ENCODE measurements at places on chromosomes 3 and 15.

GRCh38 chr3:183242431-183242830 is 10.6 kb upstream of the B3GNT5 start:
- DNase-seq: no peak

- DNase-seq: no peak
These were observed 128.3 kb downstream of the LIPC start for GRCh38 chr15:58559904-58560588.

DNA sequence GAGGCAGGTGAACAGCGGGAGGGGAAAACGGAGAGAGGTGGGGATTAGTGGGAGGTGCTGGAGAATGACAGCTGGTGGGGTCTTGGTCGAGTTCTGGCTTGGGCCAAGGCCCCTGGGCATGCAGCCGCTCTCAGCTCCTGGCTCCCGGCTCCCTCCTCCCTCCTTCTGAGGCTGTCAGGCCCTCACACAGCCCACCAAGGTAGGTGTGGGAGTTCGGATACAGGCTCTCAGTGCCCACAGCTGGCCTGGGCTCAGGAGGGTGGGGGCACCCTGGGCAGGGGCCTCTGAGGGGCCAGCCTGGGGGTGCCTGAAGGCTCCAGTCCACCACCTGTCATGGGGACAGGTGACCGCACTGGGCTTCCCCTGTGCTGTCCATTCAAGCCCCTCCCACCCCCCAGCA is 39.9 kb downstream of the PLXNA1 start:
- no peak for DNase-seq

- no peak for DNase-seq
These were observed 15.3 kb downstream of the SLC28A1 start for GRCh38 chr15:84899750-84900149.

- DNase-seq: no peak
These were observed 63.5 kb upstream of the CCDC54 start for GRCh38 chr3:107313711-107314110.

DNA sequence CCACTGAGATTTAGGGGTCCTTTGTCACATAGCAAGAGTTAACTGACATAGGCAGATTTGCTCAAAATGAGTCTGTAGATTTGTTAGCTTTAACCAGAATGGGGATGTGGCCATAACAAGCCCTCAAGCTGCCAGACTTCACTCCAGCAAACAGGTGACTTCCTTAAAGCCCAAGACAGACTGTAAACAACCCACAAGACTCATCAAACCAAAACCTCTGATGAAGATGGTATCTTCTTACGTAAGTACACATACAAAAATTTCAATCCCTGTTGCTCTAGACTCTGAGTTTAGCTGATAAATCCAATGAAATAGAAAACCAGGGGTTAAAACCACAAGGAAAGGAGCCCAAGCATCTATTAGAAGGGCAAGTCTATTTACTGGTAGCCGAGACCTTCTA is 18.2 kb upstream of the ZBTB20 start:
- DNase-seq: no peak

DNA sequence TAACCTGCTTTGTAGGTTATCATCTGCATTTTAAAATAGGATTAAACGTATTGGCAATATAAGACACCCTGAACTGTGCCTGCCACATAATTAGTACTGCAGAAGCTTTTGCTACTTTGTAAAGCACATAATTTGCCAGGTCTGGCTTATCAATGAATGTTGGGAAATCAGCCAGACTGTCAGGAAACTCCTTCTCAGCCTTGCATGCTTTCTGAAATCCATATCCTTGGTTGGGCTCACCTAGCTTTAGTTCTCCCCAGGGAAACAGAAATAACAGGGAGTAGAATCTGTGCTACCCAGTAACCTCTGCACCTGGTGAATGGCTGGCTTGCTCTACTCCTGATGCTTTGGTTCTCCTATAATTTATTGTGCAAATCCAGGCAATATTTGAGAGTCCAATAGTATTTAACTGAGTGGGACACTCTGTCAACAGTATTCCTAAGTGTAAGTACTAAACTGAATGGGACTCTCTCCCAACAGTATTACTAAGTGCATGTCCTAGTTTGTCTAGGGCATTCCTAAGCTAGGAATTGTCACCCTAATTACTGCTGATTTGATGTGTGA is 354.5 kb downstream of the WDR72 start:
- no peak for DNase-seq

- no peak for DNase-seq
These were observed 108.5 kb downstream of the PLCL2 start for GRCh38 chr3:16993227-16993626.

DNA sequence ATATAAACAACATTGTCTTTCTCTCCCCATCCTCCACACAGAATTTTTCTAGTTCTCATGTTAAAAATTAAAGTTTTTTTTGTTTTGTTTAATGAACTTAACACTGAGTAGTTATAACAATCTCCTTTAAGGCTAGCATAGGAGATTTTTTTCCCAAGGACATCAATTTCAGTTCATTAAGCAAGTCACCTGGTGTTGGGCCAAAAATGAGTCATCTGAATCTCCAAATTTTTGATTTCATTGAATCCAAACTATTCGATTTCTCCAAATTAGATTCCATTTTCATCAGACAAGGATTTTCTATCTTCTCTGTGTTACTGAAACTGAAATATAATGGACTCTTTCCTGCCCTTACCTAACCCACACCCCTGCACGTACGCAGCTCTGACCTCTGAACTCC is 631.4 kb upstream of the MDFIC2 start:
- DNase-seq: no peak

DNA sequence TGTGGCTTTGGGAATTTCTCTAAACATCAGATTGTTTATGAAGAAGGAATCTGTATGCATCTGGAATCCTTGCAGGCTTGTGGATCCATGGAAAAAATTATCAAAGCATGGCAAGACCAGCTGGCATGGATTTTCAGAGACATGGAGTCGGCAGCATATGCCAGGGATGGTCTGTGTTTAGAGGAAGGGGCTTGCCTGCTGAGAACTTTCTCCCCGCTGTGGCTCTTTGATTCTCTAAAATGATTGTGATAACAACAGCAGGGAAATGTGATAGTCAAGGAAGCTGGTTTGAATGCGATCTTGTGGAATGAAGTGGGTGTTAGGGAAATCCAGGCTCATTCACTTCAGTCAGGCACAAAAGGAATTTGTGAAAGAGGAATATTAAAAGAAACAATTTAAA is 245.7 kb upstream of the THRB start:
- no peak for DNase-seq
